ENCODE measurements at places on chromosomes 3 and 15.

GRCh38 chr3:179660872-179661271 is 8.0 kb downstream of the USP13 start:
- DNase-seq, result no peak

DNA sequence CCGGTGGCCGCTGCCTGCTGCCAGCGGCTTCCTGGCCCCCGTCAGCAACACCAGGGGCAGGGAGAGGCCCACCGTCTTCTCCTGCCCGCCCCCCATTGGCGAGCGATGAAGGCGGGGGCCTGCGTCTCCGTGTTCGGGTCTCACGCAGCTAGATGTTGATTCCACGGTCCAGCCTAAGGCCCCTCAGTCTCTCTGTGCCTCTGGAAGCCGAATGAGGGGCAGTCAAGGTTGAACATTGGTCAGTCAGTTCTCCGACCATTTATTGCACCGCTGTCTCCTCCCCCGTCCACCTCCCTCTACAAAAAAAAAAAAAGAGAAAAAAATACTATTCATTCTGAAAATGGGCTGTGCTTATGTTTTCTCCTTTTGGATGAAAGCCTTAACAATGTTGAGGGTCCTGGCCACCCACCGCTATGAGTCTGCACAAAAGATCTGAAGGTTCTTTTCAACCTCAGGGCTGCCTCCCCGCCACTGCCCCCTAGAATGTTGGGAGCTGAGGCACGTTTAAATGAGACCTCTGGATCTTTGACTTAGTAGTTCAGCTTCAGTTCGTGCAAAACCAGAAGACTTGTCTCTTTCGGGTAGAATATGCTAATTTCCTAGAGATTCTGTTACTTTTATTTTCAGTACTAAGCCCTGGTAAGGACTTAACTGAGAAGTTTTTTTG is 736 bp downstream of the IREB2 start:
- no peak for DNase-seq

DNA sequence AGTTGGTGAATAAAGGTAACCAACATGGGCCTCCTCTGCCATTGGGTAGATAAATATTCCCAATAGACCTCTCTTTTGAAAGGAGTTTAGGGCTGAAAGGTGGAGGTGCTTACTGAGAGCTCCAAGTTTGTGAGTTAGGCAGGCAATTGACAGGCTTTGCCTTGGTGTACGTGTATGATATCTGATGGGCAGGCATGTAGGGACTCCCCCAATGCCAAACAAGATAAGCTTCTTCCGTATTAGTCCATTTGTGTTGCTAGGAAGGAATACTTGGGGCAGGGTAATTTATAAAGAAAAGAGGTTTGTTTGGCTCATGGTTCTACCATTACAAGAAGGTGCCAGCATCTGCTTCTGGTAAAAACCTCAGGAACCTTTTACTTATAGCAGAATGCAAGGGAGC is 160.7 kb upstream of the EIF1B start:
- DNase-seq, result no peak

- DNase-seq, result no peak
These were observed 26.0 kb downstream of the TMEM158 start for GRCh38 chr3:45199837-45200648.

DNA sequence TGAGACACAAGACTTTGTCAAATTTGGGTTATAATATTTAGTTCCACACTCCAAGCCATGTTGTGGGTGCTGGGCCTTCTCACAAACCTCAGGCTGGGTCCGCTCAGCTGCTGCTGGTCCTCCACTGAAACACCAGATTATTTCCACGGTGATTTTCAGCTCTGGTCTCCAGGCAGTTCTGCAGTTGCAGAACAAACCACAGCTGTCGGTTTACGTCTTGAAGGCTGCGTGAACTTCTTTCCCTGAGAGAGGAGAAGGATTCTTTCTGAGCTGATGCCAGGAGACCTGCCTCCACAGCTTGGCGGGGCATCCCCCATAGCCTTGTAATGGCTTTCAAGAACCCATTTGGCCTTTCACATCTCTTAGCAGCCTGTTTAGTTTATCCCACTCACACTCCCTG is 16.2 kb downstream of the GALNT15 start:
- no peak for DNase-seq

DNA sequence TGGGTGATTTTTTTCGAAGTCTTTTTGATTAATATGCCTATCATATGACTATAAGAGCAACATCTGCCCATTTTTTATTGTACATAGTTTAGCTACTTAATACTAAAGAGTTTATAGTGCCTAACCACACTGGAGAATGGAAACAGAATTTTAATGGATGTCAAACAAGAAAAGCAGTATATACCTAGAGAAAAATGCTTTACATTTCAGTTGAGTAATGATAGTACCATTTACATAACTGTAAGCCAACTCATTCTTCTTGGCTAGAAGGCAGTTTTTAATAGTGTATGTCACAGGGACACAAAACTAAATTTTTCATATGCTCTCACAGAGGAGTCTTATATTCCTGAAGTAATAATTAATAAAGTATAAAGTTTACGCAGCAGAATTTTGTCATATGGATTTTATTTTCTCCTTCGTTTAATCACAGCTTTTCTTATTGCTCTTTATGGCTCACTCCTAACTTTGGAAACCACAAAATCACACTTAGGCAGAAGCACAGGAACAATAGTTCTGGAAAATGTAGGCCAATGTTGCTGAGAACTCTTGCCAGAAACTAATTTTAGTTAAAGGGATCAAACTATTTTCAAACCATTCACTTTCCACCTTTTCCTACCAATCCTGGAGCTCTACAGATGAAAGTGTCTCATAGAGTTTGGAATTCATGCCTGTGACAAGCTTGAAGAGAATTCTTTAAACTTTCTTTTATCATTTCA is 243.6 kb downstream of the ZIC1 start:
- DNase-seq, result no peak

GRCh38 chr3:16908016-16908807 is 23.5 kb downstream of the PLCL2 start:
- no peak for DNase-seq

Data from CD4-positive, alpha-beta T cell treated with Interferon alpha-2 for 1 hour (primary cell).